GM12892 (cell line): ENCODE measurements at places on chromosomes 3 and 15.

- DNase-seq: no peak
These were observed 40.9 kb downstream of the STRIT1 start for GRCh38 chr3:155252535-155252934.

GRCh38 chr3:139326707-139327106, 17.1 kb upstream of the MRPS22 start:
- no peak for DNase-seq

DNA sequence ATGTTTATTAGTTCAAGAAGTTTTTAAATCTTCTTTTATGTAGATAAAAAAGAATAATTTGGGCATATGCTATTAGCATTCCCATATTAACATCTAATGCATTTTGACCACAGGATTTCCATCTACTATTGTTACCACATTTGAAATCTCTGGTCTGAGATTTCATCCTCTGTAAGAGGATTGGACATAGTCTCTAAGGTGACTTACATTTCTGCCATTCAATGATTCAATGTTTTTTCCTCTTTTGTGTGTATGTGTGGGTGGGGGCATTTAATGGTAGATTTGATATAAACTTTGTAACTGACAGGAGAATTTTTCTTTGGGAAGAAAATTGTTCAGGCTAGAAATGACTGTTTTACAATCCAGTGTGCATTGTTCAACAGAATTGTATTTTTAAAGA, 307.3 kb upstream of the RBMS3 start:
- no peak for DNase-seq

GRCh38 chr3:46895204-46895660, 17.7 kb downstream of the PTH1R start:
- peak; percentile 69 for DNase-seq

GRCh38 chr3:84547207-84547606, 411.6 kb upstream of the CADM2 start:
- no peak for DNase-seq

- no peak for DNase-seq
These were observed 1.3 kb upstream of the HACD2 start for GRCh38 chr3:123586131-123586530.
